ENCODE measurements at places on chromosomes 13 and 19.

GRCh38 chr19:4662020-4662695, 8.0 kb downstream of the MYDGF start:
- DNase-seq, result no peak

GRCh38 chr19:11203194-11204075, 6.1 kb upstream of the KANK2 start:
- DNase-seq, result no peak

DNA sequence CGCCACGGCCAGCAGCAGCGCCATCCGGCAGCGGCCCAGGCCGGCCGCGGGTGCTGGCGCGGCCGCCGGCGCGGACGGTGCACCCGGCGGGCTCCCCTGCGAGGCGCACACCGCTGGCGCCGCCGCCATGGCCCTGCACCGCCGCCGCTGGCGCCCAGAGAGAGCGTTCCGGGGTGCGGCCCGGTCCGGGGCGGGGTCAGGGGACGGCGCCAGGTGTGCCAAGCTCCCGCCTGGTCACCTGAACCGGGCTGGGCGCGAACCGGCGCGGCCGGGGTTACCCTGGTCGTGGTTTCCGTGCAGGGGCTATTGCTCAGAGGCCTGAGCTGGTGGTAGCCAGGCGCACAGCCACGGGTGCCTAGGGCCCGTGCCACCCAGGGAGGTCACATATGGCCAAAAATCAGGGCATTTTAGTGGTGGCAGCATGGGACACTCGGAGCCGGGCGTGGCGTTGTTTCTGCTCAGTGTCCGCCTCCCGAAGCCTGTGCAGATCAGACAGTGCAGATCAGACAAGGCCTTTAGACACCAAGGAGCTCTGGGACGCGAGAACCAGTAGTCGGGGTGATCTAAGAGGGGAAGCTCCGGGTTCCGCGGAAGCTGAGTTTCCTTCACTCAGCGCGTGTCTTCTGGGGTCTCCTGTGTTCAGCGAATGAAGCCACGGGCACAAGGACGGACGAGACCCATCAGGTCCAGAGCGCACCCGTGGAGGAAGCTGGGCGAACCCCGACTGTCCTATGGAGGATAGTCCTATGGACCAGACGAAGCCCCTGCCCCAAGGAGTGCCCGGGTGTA, at the start of gene TMEM238:
TSS of gene TMEM238 (minus strand) at position 162 of the 789 bp plus-strand sequence. CDS start at position 129, 33 bp downstream.
- no peak for DNase-seq

GRCh38 chr13:63514886-63515285, 2099.2 kb upstream of the PCDH20 start:
- DNase-seq, result no peak

DNA sequence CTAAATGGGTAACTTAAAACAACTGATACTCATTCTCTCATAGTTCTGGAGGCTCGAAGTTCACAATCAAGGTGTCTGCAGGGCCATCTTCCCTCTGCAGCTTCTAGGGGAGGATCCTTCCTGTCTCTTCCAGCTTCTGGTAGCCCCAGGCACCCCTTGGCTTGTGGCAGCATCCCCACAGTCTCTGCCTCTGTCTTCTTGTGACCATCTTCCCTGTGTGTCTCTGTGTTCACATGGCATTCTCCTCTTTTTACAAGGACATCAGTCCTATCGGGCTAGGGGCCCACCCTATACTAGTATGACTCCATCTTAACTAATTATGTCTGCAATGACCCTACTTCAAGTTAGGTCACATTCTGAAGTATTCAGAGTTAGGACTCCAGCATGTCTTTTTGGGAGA, 73.5 kb downstream of the ANKRD10 start:
- DNase-seq, result no peak

- no peak for DNase-seq
These were observed 43.4 kb upstream of the MEDAG start for GRCh38 chr13:30862707-30863106.

GRCh38 chr19:38417544-38418506, 8.2 kb downstream of the RASGRP4 start:
- DNase-seq, result no peak

DNA sequence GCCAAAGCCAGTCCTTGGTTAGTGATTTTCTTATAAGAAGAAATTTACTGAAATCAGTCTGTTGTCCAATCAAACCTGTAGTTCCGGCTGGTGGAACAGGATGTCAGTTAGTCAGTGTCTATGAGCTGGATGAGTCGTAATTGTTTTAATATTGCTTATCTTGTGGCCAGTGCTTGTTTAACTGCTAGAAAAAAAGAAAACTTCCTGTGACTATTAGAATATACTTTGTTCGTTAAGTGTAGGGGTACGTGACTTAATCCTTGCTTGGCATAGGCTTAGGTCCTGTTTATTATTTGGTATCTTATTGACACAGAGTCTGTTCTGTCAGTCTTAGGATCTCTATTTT, 1484.8 kb upstream of the MIR17HG start:
- no peak for DNase-seq

DNA sequence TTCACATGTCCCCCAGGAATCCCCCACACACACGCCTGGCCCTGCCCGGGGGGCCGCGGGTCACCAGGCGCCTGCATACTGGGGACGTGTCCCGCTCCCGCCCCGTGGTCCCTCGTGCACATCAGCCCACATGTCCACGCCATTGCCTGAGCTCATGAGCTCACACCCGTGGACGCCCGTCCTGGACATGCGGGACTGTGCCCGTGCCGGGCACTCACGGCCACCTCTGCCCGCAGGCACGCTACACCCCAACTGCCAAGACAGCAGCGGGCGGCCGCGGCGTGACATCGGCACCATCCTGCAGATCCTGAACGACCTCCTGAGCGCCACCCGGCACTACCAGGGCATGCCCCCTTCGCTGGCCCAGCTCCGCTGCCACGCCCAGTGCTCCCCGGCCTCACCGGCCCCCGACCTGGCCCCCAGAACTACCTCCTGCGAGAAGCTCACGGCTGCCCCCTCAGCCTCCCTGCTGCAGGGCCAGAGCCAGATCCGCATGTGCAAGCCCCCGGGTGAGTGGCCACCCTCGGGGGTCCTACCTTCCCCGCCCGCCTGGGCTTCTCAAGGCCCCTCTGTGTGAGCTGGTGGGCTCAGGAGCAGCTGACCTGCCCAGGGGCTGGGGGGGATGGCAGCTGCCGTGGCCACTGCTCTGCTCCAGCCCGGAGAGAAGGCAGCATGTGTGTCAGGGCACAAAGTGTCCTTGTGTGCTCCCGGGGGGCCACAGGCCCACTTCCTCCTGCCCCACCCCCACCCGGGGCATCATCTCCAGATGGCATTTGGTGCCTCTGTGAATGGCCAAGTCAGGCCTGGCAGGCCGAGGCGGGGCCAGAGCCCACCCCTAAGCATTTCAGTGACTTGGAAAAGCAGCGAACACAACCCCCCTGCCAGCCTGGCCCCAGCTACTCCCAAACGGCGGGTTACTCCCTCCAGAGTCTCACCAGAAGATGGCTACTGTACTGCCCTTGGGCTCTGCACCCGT, 7.1 kb downstream of the MIDN start:
- no peak for DNase-seq

DNA sequence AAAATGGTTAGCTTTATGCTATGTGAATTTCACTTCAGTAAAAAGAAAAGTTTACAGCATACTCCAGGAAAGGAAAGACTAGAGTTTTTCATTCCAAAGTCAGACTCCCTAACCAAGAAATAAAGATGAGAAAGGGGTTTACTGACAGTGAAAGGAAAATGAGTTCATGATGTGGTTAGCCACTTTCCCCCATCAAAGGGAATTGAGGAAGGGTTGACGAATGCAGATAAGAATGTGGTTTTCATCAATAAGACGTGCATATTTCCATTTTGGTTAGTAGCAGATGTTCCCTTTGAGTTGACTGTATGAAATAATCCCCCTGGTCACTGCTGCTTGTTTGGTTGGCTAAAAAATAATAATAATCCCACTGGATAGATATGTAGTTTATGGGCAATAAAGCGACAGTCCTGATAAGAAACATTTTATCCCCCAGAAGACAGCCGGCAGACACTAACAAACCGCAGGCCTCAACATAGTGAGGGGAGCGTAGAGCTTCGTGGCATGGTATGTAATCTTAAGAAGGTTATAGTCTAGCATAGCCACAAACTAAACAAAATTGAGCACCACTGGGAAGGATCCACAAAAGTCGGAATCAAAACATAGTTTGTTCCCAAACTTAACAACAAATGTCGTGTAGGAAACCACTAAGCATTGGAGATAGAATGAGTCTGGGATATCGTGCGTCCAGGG, 114.8 kb downstream of the COL4A2 start:
- DNase-seq, result no peak

DNA sequence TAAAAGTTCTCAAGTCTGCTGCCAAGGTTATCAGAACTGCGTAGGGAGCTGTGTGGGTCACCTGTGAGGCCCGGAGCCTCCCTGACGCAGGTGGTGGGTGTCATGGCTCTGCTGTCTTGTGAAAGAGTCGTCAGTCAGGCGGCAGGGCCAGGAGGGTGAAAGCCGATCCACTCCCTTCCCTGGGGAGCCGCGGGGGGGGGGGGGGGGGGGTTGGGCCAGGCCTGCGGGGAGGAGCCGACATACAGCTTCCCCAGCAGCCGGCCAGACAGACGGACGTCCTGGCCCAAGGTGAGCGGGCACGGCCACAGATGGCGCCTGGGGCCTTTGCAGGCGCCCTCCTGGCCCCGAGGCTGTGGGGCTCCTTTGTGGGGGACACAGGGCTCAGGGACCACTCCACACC, 12.4 kb downstream of the SBNO2 start:
- DNase-seq, result no peak

- no peak for DNase-seq
These were observed 771.6 kb downstream of the EFNB2 start for GRCh38 chr13:105763851-105764250.

All from HFF-Myc (cell line).